ENCODE measurements at places on chromosomes 12 and 14.

DNA sequence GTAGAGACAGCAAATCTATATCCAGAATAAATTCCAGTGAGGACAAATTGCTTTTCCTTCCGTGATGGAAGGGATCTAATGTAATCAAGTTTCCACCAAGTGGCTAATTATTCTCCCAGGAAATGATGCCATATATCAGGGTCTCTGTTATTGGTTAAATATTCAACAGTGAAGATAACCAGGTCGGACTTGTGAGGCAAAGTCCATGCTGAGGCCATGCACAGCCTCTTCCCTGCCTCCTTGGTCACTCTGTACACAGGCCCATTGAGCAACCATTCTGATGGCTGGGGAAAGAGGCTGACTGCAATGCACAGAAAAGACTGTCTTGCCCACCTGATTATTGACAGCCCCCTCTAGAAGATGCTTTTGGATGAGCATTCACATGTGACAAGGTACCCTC lies 90.1 kb downstream of the TNFAIP2 start:
- no peak for DNase-seq

- no peak for DNase-seq
Measured at GRCh38 chr12:15116086-15116485, 105.1 kb downstream of the RERG start.

DNA sequence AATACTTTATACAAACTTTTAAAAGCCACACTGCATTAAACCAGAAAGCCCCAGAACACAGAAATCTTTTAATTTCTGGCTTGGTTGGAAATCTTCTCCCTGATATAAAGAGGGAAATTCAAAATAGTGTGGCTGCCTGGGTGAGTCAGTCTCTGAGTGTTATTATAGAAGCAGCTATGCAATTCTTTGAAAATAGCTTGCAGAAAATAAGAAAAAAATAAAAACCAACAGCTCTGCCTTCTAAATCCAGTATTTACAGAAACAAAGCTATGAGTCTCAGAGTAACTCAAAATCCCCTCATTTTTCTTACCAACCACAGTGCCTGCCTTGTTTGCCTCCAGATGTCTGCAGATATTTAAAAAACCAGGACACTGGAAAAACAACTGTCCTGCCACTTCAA lies 68.6 kb upstream of the FERMT2 start:
- no peak for DNase-seq

DNA sequence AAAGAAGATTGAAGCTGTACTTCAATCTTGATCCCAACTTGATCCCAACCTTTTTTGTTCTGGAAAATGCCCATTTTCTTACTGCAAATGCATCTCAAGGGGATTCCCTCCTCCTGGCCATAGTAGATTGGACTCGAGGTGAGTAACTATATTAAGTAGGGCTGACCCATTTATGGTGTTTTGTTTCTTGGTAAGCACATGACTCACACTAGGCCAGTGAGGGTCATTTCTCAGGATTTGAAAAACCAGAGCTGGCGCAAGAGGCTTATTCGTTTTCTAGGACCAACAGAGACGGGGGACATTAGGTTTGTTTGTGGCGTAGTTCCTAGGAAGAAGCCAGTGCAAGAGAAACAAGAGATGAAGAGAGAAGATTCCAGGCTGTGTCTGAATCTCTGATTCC lies 51.4 kb downstream of the MRPL42 start:
- no peak for DNase-seq

GRCh38 chr14:104751539-104752422 lies 1.2 kb upstream of the SIVA1 start:
- no peak for DNase-seq

DNA sequence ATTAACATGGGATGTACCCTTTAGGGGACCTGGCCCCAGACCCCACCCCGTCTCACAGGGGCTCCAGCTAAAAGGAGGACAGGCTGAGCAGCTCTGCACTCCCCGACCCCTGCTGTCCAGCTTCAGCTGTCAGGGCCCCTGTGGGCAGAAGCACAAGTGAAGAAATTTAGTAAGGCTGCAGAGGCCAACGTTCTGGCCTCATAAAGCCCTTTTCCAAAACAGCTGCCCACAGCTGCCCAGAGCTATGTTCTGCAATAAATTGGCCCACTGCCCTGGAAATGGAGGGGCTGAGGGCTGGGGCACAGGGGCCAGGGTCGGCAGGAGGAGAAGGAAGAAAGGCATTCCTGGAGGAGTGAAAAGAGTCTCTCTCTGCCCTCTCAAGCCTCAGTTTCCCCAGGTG lies 357.1 kb downstream of the BCL11B start:
- DNase-seq = no peak

GRCh38 chr14:72906316-72906715 lies 12.4 kb upstream of the DPF3 start:
- no peak for DNase-seq

- no peak for DNase-seq
Measured at GRCh38 chr12:78118486-78118885, 287.8 kb downstream of the NAV3 start.

DNA sequence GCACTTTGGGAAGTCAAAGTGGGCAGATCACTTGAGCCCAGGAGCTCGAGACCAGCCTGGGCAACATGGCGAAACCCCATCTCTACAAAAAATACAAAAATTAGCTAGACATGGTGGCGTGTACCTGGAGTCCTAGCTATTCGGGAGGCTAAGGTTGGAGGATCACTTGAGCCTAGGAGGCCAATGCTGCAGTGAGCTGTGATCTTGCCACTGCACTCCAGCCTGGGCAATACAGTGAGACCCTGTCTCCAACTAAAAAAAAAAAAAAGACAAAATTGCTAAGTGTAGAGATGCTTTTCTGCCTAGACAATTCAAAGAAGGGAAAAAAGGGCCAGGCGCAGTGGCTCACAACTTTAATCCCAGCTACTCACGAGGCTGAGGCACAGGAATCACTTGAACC lies 3.4 kb upstream of the LRP6 start:
- no peak for DNase-seq

DNA sequence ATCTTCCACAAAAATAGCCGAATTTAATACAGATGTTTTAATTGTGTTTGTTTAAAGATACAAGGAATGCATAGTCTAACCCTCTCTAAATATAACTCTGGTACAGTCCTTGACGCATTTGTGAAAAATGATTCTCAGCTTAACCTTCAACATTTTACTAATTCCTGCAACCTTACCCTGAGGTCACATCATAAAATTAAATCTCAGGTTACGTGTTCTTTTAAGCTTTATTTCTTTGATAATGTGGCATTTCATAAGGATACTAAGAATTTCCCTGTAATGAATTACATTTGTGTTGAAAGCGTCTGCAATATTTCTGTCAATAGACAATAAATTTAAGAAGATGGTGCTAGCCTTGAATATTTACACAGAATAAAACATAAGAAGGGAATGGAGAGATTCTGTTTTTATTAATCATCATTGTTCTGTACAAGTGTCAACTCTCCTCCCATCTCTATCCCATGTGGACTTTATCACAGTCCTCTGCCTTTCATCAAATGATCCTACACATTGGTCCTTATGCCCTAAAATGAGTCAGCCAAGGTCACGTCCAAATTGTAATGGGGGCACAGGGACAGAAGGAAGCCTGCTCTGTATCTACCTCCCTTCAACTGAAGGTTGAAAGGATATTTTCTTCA lies 769.3 kb upstream of the FLRT2 start:
- DNase-seq = no peak
